ENCODE measurements at places on chromosomes 7 and 10.

GRCh38 chr7:25970911-25971310 lies 181.1 kb upstream of the NFE2L3 start:
- no peak overlapping the region for H3K27ac ChIP-seq
- no peak for DNase-seq
- peaks cover 50% of the 10 kb centered on the region for H3K27me3 ChIP-seq
- H3K4me1 ChIP-seq, result peaks cover 19% of the 10 kb centered on the region
- no peak overlapping the region for H3K4me3 ChIP-seq

- H3K27me3 ChIP-seq, result peaks cover 16% of the 10 kb centered on the region
- H3K4me1 ChIP-seq, result peaks cover 4% of the 10 kb centered on the region
- no peak for DNase-seq
- H3K4me3 ChIP-seq, result no peak overlapping the region
- H3K27ac ChIP-seq, result no peak overlapping the region
Measured at GRCh38 chr10:49207113-49207512, 18.9 kb upstream of the TMEM273 start.

DNA sequence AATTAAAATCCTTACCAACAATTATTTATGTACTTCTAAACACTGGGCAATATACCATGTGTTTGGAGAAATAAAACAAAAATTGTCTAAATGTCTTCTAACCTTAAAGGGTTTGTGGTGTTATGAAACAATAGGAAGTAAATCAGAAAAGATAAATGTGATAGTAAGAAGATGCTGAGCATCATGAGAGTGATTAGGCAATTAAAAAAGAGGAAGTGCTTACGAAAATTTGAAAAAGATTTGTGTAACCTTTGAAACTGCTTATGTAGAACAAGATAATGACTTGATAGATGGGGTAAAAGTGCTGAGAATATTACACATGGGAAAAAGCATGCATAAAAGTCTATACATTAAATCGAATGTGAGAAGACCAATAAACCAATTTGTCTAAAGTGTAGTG lies 573.4 kb upstream of the CNTNAP2 start:
- no peaks in the 10 kb centered on the region for H3K4me1 ChIP-seq
- no peak overlapping the region for H3K4me3 ChIP-seq
- no peaks in the 10 kb centered on the region for H3K36me3 ChIP-seq
- no peak overlapping the region for H3K27ac ChIP-seq

DNA sequence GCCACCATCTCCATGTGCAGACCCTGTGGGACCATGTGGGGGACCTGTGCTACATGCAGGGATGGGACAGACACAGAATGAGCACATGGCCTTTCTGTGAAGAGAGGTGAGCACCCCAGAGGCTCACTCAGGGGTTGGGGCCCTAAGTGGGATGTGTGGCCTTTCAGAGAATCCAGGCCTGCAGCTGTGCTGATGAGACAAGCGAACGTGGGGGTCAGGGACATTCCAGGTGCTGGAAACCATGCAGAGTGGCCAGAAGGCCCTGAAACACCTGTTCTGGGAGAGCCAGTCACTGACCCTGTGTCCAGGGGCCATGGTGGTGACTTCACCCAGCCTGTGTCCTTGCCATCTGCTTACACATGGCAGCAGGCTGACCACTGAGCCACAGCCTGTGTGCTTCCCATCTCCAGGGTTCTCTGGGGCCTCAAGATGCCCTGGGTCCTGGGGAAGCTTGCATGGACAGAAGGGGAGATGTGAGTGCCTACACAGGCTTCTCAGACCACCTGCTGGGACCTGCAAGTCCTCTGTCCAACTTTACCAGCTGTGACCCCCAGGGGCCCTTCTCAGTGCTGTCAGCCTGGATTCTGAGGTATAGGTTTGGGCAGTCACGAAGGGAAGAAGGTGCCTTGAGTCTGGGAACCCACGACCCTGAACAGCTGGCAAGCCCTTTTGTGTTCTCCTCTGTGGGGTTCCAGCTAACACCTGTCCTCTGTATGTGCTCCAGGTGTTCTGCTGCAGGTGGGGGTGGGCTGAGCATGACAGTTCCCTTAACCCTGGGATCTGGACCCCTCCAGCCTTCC lies 17.6 kb downstream of the RAMP3 start:
- no peak overlapping the region for H3K27ac ChIP-seq
- peaks cover 31% of the 10 kb centered on the region for H3K27me3 ChIP-seq
- H3K4me3 ChIP-seq, result no peak overlapping the region
- DNase-seq, result no peak
- no peaks in the 10 kb centered on the region for H3K4me1 ChIP-seq

DNA sequence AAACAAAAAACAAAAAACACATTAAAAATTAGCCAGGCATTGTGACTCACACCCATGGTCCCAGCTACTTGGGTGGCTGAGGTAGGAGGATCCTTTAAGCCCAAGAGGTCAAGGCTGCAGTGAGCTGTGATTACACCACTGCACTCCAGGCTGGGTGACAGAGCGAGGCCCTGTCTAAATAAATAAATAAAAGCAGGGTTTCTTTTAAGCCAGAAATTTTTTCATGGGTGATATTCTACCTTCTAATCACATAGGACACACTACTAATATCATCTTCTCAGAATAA lies 14.2 kb upstream of the SVIL start:
- no peak overlapping the region for H3K27ac ChIP-seq
- no peaks in the 10 kb centered on the region for H3K27me3 ChIP-seq
- H3K4me1 ChIP-seq, result peaks cover 38% of the 10 kb centered on the region
- peaks cover 6% of the 10 kb centered on the region for H3K36me3 ChIP-seq
- DNase-seq, result no peak
- no peak overlapping the region for H3K4me3 ChIP-seq

DNA sequence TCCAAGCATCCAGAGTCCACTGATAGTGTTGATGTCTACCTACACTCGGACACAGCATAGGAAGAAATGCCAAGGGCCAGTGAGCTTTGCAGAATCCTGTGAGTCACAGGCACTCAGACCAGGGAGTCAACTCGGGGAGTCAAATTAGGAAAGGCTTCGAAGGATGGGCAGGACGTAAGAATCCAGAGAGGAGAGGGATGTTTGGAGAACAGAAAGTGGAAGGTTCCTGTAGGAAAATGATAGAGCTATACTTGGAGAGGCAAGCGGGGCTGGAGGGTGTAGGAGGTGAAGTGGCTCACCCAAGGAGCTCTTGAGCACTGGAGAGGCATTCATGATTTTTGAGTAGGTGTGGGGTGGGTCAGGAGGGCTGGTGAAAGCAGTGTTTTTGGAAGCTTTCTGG lies 3.0 kb downstream of the ZYX start:
- H3K4me3 ChIP-seq, result no peak overlapping the region
- H3K27ac ChIP-seq, result no peak overlapping the region
- no peak for DNase-seq
- no peaks in the 10 kb centered on the region for H3K27me3 ChIP-seq
- H3K4me1 ChIP-seq, result peaks cover 17% of the 10 kb centered on the region

- peaks cover 89% of the 10 kb centered on the region for H3K27me3 ChIP-seq
- no peaks in the 10 kb centered on the region for H3K4me1 ChIP-seq
- H3K4me3 ChIP-seq, result no peak overlapping the region
- H3K36me3 ChIP-seq, result no peaks in the 10 kb centered on the region
Measured at GRCh38 chr10:123970207-123970926, 78.8 kb upstream of the CPXM2 start.

GRCh38 chr10:132044803-132045202 lies 20.9 kb upstream of the JAKMIP3 start:
- H3K27me3 ChIP-seq, result peaks cover 81% of the 10 kb centered on the region
- H3K36me3 ChIP-seq, result peaks cover 4% of the 10 kb centered on the region
- no peak overlapping the region for H3K27ac ChIP-seq
- DNase-seq, result no peak
- H3K4me1 ChIP-seq, result no peaks in the 10 kb centered on the region

DNA sequence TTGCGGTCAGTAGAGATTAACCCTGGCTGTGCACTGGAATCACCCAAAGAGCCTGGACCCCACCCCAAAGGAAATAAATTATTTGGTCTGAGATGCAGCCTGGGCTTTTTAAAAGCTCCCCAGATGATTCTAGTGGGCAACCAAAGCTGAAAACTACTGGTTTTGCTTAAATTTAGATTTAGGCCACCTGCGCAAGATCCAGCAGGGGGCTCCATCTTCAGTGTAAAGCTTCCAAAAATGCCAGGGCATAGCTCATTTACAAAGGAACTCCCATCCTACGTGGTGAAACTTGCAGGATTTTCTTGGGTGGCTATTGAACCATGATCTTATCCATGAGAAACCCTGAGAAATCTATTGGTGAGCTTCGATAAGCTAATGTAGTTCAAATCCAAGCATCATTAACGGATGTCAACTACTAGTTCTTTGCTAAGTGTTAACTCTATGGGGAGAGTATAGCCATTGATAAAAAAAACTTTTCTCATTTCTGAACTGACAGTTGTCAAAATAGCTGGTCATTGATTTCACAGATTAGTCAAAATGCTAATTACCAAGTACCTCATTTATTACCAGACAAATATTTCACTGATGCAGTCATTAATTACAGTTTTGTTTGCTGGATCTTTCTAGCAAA lies 315.3 kb downstream of the LHFPL3 start:
- H3K27ac ChIP-seq, result no peak overlapping the region
- no peak for DNase-seq
- H3K36me3 ChIP-seq, result no peaks in the 10 kb centered on the region
- no peak overlapping the region for H3K4me3 ChIP-seq
